ENCODE measurements at places on chromosomes 16 and 17.

DNA sequence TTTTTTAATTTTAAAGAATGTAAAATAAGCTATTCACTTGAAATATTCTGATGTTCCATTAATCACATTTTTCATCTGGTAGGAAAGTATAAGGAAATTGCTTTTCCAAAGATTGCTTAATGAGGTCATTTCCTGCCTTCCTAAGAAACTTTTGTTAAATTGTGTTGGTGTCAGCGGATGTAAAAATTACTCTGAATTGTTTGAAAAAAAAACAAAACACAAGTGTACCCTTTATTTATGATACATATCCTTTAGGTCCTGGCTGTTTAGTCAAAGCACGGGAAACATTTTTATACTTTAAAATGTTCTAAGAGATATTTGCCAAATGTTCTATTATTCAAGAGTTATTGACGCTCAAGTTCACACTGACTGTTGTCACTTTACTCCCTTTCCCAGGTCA lies 1357.4 kb upstream of the GOT2 start:
- no peak for DNase-seq

DNA sequence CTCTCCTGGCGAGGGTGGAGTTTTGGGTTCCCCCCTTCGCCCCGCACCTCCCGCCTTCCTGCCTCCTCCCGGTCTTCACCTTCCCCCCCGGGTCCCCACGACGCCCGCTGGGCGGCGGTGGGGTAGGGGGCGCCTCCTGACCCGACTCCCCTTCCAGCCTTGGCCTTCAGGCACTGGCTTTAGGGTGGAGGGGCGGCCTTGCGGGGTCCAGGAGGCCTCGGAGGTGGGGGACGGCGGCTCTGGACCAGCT lies 2.4 kb downstream of the SLC16A3 start:
- no peak for DNase-seq

DNA sequence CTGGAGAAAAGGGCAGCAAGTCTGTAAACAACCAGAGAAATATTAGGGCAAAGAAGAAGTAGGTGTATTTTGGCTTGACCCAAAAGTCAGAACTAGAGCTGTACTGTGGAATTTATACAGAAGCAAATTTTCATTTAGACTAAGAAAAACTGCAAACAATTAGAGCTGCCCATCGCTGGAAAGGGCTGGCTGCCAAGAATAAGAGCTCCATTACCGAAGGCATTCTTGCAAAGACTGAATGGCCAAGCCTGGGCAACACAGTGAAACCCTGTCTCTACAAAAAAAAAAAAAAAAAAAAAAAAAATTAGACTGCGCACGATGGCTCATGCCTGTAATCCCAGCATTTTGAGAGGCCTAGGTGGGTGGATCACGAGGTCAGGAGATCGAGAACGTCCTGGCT lies 53.9 kb upstream of the TMC5 start:
- no peak for DNase-seq

DNA sequence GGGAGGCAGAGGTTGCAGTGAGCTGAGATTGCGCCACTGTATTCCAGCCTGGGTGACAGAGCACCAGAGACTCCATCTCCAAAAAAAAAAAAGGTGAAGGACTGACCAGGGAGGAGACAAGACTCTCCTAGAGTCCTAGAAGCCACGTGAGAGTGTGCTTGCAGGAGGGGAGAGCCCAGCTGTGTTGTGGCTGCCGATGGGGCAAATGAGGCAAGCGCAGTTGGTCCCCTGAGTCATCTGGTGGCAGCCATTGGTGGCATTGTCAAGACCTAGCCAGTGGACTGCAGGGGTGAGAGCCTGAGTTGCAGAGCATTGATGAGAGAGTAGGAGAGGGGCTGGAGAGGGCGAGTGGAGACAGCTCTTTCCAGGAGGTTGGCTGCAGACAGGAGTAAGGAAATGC lies 278.0 kb downstream of the SNX29 start:
- DNase-seq: no peak

Data from activated T-helper 1 cell treated with anti-CD3 and anti-CD28 coated beads, Interleukin-12 subunit alpha, Interleukin-12 subunit beta, Interleukin-2, Interleukin-4 antibody, amounts not matched to agents 30 ng/mL and 10 ng/mL and 1 ng/mL, durations not matched to agents 14 hours and 24 hours and 36 hours (primary cell).